Glutamatergic neuron (in vitro differentiated cells): ENCODE measurements at places on chromosomes 5 and 9.
A peak's percentile ranks its signal among the peaks of the same experiment; 100 is the strongest.

- DNase-seq, result no peak
Measured at GRCh38 chr9:8868632-8869031, 1069.1 kb upstream of the DMAC1 start.

DNA sequence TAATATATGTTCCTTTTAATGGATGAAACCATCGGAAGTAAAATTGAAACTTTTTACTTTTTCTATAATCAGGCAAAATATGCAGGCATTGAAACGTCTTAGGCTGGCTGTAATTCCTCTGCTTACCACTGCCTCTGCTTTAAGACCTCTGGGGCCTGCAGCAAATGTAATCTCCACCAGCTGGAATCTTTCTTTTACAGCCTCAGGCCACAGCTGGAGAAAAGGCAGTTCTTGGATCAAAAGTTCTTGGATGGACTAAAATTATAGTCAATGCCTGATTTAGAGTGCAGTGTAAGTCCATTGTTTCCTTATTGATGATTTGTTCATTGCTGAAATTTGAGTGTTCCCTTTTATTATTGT, 396.7 kb downstream of the KCTD16 start:
- DNase-seq, result no peak

GRCh38 chr5:160675988-160676387, 176.0 kb downstream of the ATP10B start:
- no peak for DNase-seq

DNA sequence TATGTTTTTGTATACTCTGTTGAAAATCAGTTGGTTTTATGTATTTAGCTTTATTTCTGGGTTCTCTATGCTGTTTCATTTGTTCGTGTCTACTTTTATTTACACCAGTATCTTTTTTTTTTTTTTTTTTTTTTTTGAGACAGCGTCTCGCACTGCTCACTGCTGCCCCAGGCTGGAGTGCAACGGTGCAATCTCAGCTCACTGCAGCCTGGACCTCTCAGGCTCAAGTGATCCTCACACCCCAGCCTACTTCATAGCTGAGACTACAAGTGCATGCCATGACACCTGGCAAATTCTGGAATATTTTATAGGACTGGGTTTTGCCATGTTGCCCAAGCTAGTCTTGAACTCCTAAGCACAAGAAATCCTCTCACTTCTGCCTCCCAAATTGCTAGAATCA, 869.4 kb upstream of the CDH6 start:
- DNase-seq, result peak; percentile 25

DNA sequence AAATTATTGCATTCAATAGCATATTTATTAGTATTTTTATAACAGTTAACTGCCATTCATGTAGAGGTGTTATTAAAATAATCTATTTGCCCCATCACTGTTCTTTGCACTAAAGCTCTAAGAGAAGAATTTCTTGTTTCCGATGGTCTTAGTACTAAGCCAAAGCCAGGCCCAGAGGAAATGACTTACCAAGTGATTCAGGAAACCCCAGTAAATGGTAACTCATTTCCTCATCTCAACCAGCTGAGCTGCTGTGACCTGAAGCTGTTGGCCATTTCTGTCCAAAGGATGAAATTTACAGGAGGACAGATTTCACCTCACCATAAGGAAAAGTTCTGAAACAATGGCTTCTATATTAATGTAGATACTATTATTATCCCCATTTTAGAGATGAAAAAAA, 117.0 kb downstream of the PIK3R1 start:
- DNase-seq, result no peak

- DNase-seq, result no peak
Measured at GRCh38 chr5:109705596-109705995, 15.9 kb downstream of the MAN2A1 start.
